ENCODE measurements at places on chromosomes 3 and 15.

DNA sequence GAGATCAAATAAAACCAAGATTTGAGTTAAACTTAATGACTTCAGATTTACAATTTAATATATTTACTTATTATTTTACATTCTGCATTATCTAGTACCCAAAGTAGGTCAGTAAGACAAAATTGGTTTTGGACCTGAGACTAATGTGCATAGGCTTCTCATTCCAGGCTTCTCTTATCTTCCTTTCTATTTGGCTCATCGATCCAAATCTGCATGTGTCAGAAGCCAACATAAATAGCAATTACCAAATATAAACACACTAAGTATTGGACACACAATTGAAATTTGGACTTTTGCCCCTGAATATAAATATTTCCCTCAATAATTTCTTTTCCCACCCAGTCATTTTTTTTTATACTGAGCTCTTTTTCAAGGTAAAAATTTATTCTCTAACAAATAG is 290.6 kb upstream of the ARHGEF26 start:
- DNase-seq, result no peak

DNA sequence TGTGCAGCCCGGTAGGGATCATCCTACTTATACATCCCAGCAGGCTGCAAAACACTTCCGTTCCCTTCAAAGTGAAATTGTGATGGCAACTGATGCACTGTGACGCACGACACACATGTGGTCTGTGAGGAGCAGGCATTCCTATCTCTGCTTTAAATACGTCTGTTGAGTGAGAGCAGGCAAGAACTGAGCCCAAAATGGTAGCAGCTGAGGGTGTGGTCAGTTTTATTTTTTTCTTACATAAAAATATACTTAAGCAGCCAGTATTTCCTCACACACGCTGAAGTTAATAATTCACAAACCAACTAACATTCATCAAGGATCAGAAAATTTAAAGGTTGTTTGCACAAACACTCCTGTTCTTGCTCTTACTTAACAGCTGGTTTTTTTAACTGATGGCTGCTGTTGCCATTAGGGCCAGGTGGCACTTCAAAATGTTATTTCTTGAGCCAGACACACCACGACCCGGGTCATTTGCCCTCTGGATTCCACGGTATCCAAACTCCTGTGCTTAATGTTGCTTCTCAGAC is 23.9 kb downstream of the LRIG1 start:
- DNase-seq, result no peak

- no peak for DNase-seq
These were observed 11.5 kb upstream of the XIRP1 start for GRCh38 chr3:39203860-39204259.

GRCh38 chr3:162760789-162761188 is 1264.2 kb downstream of the OTOL1 start:
- DNase-seq, result no peak

- no peak for DNase-seq
These were observed 179.8 kb downstream of the APBA2 start for GRCh38 chr15:29065571-29065970.

DNA sequence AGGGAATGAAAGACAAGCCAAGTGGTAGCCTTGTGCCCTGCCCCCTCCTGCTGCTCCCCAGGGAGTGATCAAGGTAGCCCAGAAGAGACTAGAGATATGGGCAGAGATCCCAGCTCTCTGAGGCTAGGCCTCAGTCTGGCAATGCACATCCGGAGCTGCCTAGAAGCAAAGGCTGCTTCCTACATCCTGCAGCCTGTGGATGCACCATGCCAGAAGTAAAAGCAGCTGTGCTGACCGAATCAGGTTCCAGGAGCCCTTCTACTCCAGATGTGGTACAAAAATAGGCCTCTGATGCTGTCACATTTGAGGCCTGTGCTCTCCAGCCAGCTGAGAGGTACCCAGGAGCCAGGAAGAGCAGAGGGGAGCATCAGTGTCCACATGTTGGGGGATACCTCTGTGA is 16.0 kb downstream of the TRAIP start:
- no peak for DNase-seq

- no peak for DNase-seq
These were observed 81.6 kb downstream of the ST6GAL1 start for GRCh38 chr3:187011915-187012314.

DNA sequence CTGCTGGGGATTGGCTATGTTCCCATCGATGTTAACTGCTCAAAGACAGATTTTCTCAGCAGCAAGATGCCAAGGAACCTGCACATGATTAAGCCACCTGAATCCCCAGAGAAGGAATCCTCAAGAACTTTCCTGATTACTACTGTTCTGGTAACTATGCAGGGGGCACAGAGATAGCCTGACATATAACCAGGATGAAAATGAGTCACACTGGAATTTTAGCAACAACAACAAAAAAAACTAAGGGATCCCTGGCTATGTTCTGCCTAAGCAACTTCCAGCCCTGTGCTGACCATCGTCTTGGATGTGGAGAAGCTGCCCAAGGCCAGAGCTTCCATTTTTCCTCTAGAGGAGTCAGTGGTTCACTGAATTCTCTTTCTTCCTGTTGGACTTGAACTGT is 13.8 kb downstream of the RIOX2 start:
- DNase-seq, result no peak

DNA sequence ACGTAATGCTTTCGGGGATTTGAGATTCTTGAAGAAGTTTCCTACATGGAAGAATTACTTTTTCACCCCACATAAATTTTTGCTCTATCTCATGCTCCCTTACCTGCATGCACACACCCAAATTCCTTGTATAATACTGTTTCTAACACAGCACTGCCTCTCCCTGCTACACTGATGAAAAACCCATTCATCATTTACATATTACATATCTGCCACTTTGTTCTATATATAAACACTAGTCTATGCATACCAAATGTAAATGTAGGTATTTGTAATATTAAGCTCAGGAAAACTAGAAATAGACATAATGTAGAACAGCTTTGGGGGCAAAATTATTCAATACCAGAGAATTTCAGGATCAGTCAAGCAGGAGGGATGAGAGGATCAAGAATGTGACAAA is 182.6 kb upstream of the SEMA6D start:
- no peak for DNase-seq

GRCh38 chr3:99808163-99808794 is 9.4 kb upstream of the CMSS1 start:
- DNase-seq, result peak; percentile 63

- no peak for DNase-seq
These were observed 75.6 kb downstream of the RAD18 start for GRCh38 chr3:8887435-8888300.

DNA sequence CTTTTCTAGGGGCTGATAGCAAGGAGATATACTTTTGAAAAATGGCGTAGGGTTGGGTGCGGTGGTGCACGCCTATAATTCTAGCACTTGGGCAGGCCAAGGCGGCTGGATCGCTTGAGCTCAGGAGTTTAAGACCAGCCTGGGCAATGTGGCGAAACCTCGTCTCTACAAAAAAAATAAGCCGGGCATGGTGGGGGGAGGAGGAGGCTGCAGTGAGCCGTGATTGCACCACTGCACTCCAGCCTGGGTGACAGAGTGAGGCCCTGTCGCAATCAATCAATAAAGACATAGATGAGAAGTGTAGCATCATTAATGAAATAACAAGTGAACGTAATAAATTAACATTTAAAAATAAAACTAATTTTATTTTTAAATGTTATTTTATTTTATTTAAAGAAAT is 134.6 kb downstream of the SLCO3A1 start:
- no peak for DNase-seq

- DNase-seq, result no peak
These were observed 92.6 kb downstream of the CHDH start for GRCh38 chr3:53753518-53754183.

- DNase-seq, result no peak
These were observed 119.3 kb downstream of the P3H2 start for GRCh38 chr3:190001426-190001825.

DNA sequence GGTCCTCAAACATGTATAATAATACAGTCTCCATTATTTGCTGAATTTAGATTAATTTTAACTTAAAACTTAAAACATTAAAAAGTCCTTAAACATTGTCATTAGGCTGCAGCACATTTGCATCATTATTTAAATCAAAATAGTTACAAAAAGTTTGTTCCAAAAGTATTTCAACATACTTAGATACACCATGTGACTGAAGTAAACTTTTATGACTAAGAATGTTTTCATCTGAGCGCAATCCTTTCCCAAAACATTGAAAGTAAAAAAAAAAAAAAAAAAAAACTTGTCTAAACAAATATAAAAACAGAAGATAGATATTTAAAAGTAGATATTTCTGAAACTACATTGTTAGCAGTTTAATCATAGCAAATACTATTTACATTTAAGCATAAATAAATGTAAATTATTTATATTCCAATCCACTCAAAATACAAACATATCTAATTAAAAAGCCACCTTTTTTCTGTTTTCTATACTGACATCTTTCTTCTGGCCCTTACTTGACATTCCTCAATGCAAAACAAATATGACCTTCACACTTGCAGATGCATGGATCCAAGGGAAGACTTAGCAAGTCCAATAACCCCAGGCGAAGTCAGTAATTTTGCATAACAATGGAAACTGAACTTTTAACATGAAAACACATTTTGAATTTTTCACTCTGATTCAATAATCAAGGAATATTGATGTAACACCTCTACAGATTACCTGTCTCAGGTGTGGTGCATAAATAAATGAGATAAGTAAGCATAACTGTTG is 10.3 kb downstream of the FAM227B start:
- no peak for DNase-seq

GRCh38 chr3:157650172-157650571 is 147.0 kb upstream of the VEPH1 start:
- DNase-seq, result no peak

DNA sequence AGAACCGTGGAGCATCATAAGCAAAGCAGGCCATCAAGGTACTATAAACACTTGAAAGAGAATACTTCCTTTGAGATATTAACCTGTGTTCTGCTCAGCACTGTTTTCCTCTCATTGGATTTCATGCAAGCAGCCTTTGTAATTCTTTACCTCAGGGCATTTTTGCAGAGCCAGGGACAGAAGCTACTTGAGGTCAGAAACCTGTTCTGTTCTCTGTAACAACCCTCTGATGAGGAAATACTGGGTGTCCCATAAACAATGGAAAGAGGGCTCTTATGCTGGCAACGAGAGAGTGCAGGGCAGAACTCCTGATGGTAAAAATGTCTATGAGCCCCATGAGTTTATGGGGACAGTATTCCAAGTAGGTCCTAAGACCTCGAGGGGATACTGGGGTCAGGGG is 66.0 kb downstream of the DCLK3 start:
- no peak for DNase-seq

GRCh38 chr3:190666821-190667220 is 152.9 kb downstream of the IL1RAP start:
- no peak for DNase-seq

DNA sequence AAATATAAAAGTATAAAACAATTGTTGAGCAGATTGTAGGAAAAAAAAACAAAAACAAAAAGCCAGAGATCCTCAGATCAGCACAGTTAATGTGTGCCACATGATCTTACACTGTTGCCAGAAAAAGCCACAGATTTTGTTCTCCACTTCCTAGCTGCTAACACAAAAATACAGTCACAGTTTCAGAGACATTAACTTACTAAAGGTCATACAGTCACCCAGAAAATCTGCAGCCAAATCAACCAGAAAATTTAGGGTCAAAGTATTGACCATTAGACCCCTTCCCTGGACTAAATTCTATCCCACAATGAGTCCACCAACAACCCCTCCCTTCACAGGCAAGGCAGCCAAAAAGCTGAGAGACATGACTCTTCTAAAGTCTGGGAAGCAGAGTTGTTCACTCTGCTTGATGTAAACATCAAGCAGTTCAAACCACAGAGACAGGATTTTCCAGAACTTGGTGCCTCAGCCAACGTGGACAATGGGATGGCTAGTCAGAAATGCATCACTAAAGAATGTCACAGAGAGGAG is 59.1 kb downstream of the SST start:
- DNase-seq, result no peak

GRCh38 chr15:60704129-60704528 is 225.2 kb upstream of the ICE2 start:
- DNase-seq, result no peak

- no peak for DNase-seq
These were observed 3.5 kb downstream of the TBL1XR1 start for GRCh38 chr3:177193688-177194268.

GRCh38 chr15:61656391-61656790 is 403.9 kb downstream of the VPS13C start:
- no peak for DNase-seq

DNA sequence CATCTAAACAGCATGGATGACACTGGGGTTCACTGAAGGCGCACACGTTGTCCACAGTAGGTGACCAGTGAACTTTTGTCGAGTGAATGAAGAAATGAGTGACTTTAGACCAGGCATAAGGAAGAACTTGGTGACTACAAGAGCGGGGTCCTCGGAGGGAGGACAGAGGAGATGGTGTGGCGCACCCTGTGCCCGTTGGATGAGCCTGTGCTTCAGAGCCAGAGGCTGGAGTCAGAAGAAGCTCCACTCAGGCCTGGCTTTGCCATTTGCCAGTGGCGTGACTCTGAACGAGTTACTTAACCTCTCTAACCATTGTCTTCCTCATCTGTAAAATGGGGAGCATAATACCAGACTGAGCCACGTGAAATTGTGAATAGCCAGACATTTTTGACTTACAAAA is 42.2 kb downstream of the MUC4 start:
- no peak for DNase-seq

GRCh38 chr15:45185069-45185779 is 2.5 kb downstream of the SHF start:
- no peak for DNase-seq

DNA sequence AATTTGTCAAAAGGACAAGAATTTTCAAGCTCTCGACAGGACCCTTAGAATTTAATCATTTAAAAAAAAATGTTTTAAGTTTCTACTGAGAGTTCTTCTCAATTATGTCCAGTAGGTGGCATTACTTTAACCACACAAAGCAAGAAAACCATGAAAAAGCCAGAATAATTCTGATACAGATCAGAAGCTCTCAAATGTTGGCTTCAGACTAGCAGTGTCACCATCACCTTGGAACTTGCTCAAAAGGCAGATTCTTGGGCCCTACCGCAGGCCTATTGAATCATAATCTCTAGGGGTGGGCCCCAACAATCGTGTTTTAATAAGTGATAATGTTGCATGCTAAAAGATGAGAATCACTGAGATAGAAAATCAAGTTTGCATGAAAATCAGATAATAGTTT is 99.5 kb upstream of the KCNMB2 start:
- no peak for DNase-seq

DNA sequence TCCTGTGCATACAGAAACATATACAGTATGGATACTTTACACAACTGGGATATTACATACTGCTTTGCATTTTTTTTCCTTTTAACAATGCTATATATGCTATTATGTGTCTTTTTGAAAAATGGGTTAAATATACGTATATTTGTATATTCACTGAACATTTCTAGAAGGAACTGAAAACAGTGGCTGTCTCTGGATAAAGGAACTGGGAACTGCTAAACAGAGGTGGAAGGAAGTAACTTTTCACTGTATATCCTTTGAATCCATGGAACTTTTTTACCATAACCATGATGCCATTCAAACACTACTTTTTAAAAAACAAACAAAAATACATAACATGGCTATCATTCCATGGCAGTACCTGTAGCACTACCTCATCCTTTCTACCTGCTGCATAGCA is 1.8 kb downstream of the MTFMT start:
- DNase-seq, result no peak

GRCh38 chr15:52857937-52858781 is 68.0 kb upstream of the ONECUT1 start:
- no peak for DNase-seq

- DNase-seq, result no peak
These were observed 91.5 kb upstream of the MEF2A start for GRCh38 chr15:99473981-99474906.

- no peak for DNase-seq
These were observed 406.6 kb downstream of the MECOM start for GRCh38 chr3:169256796-169257522.
